ENCODE measurements at places on chromosomes 5 and 9.
A peak's percentile ranks its signal among the peaks of the same experiment; 100 is the strongest.

DNA sequence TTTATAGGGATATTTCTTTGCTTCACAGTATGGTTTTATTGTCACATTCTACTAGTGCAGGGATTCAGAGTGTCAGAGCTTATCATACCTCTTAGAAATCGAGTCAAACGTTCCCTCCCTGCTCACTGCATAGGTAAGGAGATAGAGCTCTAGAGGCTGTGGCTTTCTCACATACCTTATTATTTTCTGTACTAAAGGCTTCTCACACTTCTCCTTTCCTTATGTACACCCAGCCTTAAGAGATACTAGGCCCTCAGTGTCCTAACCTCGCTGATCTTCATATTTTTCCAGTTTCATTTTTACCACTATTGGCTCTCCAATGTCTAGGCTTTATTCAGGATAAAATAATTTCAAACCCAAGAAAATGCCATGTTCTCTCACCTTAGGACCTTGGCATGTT is 297.3 kb upstream of the RIOK2 start:
- no peak for DNase-seq

DNA sequence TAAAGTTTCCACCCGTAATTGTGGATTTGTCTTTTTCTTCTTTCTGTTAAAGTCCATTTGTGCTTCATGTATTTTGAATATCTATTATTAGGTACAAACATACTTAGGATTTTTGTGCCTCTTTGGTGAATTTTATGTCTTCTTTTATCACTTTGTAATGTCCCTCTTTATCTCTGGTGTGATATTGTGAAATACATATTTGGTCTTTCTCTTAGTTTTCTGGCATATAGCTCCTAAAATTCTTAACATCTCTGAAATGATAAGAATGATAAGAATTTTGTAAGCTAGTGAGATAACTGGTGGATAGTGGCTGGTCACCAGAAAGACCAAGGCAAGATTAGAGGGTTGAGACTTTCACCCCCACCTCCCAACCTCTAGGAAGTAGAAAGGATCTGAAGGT is 111.1 kb downstream of the KCTD16 start:
- no peak for DNase-seq

GRCh38 chr9:109574061-109574882 is 76.2 kb upstream of the PTPN3 start:
- no peak for DNase-seq

- no peak for DNase-seq
Measured at GRCh38 chr9:121748074-121748473, 96.6 kb downstream of the DAB2IP start.

- no peak for DNase-seq
Measured at GRCh38 chr5:97877588-97877987, 694.5 kb upstream of the RIOK2 start.

DNA sequence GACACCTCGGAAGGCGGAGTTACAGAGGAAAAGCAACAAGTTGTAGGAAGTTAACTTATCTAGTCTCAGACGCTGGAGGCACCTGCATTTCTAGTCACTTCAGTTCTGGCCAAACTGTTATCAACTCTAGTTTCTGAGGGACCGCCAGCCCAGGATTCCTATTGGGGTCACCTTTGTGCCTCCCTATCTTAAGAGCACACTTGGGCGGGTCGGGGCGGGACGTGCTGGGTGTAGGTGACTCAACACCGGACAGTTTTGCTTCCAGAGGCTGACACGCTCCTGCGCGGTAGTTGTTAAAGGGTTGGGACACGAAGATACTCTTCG is 679 bp upstream of the KDM4C start:
- peak; percentile 59 for DNase-seq

DNA sequence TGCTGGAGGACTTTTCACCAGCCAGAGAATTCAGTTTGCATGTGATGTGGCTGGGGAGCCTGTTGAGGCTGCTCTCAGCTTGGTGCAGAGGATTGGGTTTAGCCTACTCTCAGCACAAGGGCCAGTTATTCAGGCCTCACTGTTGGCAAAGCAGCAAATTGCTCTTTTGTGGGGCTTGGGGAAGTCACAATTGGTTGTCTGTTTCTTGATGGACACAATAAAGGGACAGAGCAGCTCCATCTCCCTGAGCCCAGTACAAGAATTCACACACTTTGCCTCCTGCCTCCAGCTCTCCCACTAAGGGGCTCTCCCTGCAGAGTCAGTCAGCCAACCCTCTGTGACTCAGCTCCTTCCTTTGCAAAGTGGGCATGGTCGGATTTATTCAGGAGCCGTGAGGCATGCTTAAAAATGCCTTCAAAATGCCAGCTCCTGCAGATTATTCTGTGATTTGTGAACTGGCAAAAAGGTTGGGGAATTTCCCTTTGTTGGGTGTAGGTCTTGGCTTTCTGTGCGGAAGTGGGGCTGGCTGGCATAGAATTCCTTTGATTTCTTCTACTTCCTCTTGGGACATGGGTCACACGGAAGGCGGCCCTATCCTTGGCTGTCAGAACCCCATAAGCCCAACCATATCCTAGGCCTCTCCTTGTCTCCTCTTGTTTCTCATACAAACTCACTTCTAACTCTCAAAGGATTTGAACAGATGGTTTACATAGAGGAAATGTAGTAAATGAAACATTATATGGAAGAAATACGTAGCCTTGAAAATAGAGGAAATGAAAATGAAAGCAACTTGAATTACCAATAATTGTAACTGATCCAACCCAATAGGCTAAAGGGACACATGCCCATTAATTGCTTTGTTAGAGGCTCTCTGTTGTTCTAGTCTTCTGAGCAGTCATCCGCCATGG is 118.7 kb upstream of the CD180 start:
- no peak for DNase-seq

Data from CD4-positive, CD25-positive, alpha-beta regulatory T cell (primary cell).